Stimulated activated CD4-positive, alpha-beta T cell treated with anti-CD3 and anti-CD28 coated beads, Interleukin-1b, Interleukin-23, amount 100 ng/mL, for 48 hours (primary cell): ENCODE measurements at places on chromosomes 6 and 20.

DNA sequence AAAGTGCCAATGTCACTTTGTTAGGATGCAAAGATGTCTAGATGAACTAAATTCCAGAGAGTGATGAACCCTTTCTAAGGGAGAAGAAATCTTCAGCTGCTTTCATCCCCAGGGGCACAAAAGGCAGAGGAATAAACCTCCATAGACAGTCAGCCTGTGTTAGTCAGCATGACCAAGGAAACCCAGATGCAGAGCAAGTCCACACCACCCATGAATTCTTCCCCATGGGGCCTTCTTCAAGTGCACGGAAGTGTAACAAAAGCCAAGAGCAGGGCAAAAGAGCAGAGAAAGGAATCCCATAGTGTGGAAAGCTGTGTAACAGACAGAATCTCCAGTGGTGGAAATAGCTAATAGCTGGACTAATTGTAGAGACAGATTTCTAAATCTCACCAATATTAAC lies 50.0 kb downstream of the DCDC2 start:
- no peak for DNase-seq

GRCh38 chr6:170042123-170042522 lies 248.8 kb downstream of the DLL1 start:
- DNase-seq, result no peak

DNA sequence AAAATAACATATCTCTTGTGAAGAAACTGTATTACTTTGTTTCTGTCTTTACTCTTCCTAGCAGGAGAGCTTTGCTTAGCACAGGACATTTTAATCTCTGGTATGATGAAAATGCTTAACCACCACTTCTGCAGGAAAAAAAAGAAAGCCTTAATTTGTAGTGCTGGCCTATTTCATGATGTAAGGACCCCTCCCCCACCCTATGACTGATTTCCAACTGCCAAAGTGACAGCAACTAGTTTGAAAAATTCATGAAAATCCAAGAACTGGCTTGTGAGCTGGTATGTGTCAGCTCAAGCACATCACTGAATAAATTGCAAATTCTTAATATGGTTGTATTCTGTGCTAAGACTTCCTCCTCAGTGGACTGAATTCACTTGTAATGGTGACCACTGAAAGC lies 125.3 kb downstream of the REV3L start:
- DNase-seq, result no peak

- no peak for DNase-seq
These were observed 1.4 kb upstream of the PTPRA start for GRCh38 chr20:2871661-2872458.

DNA sequence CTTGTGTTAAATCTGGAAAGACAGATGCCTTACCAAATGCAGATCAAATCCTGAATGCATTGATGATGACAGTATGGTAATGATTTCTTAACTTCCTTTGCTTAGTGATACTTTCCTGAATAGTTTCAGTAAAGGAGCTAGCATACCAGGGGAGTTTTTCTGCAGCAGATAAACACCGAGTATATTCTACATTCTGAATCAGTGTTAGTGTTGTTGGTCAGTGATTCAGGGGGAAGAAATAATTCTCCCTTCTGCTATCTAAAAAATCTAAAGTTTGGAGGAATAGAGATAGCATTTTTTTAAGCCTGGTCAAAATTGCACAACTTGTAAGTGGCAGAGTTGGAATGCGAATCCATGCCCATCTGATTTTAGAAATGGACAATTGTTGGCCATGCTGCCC lies 512.2 kb upstream of the MARCKS start:
- DNase-seq, result no peak

DNA sequence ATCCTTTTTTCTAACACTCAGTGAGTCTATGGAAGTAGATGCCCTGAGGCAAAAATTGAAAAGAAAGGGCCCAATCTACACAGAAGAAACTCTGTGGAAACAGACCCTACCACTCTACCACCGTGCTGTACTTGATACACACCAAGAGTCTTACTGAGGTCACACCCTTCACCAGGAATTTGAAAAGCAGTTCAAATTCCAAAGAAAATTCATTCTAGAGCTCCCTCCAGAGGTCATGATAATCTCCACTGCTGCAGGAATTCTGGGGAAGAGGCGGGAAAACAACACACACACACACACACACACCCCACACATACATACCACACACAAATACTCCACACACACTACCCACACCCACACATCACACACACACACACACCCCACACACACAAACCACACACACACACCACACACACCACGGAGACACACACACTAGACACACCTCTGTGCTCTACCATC lies 336.8 kb downstream of the HDGFL1 start:
- DNase-seq, result no peak

DNA sequence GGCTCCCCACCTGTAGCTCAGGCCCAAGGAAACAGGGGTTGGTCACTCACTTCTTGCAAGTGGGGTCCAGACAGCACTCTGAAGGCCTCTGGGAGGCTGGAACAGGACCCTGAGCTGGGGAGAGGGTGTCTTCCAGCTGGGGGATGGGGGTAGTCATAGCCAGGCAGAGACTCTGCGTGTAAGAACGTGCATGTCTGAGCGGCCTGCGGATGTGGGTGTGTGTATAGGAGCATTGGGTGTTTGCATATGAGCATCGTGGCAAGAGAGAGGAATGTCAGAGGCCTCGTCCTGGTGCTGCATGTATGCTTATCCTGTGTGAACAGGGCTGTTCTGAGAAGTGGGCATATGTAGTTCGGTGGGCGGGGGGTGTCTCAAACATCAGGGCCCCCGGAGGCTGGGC lies 12.1 kb downstream of the BPIFB3 start:
- no peak for DNase-seq

DNA sequence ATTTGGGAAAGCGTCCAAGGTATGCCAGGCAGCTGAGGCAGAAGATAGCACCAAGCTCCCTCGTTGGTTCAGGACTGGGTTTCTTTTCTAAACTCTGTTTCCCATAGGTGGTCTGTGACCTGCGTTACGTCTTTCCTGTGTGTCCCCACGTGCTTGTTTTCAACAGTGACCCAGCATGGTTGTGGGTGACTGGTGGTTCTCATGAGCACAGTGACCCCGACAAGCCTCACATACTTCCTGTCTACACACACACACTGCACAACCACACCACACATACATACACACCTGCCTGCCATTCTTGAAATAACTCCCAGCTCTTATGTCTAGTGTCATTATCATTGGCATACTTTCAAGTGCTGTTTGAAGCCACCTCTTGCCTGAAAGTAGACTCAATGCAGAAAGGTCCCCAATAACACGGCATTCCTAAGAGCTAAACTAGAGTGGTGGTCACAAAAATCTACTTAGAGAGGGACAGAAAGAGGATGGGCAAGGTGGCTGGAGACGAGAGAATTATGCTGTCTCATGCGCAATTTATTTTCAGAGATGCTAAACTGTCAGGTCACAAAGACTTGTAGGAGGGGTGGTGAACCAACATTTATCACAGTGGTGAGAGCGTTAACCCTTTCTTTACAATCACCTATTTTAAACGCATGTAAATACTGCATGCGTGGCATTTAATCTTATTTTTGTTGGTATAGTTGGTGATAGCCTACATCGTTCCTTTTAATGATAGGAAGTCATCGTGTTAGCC lies 66.7 kb downstream of the GCNT2 start:
- no peak for DNase-seq

GRCh38 chr20:48656661-48657211 lies 171.1 kb downstream of the PREX1 start:
- DNase-seq, result no peak

GRCh38 chr6:154569156-154569862 lies 58.8 kb upstream of the CNKSR3 start:
- no peak for DNase-seq
